Thoracic aorta (tissue), 2 donors: ENCODE measurements at places on chromosomes 13 and 19.

DNA sequence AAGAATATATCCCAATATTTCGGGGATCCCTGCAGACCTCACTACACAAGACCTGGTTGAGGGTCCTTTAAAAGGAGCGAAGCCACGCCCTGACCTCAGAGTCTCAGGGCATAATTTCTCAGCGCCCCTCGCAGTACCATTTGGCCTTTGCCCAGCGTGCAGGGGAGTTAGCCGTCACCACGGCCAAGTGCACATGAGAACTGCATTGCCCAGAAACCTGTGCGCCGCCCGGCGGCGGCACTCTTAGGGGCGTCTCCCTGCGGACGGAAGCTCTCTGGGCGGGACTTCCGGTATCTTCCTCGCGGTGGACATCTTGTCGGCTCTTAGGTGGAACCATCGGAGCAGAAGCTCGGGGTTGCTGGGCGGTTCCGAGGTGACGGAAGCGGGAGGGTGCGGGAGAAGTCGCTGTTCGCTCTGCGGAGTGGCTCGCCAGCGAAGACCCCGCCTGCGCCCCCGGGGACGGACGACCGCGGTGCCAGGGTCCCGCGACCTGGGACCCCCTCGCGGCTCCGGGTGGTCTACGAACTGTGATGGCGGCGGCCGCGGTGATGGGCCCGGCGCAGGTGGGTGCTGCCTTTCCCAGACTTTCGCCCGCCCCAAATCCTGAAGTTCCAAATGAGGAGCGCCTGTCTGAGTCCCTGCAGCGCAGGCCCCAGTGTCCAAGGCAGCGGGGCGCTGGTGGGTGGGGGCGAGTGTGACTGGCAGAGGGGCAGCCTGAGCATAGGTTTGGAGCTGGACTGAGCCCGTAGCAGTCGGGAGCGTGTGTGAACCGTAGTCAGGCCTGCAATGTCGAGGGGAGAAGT is at the start of gene ZNF134:
TSS of gene ZNF134 (plus strand) at position 302 of the 803 bp plus-strand sequence. CDS start 5,227 bp downstream, outside the sequence.
- H3K27me3 ChIP-seq: no peaks in the 10 kb centered on the region
- H3K27ac ChIP-seq: peak within 1 kb of the TSS; percentile 1
- peak within 1 kb of the TSS; percentile 75 for H3K4me3 ChIP-seq

DNA sequence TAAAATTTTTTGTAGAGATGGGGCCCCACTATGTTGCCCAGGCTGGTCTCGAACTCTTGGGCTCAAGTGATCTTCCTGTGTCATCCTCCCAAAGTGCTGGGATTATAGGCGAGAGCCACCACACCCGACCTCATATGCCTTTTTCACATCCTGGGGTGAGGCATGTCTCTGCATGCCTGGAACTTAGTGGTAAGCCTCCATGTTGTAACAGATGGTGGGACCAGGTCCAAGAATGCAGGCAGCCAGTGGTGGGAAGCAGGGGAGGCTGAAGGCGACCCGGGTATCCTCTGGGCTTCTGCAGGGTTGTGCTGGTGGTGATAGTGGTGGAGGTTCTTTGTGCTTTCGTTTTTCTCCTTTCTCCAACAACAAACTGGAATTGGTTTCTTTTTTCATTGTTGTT is 30.1 kb upstream of the CCDC124 start:
- DNase-seq: no peak
- no peaks in the 10 kb centered on the region for H3K36me3 ChIP-seq
- H3K27me3 ChIP-seq: no peaks in the 10 kb centered on the region
- no peaks in the 10 kb centered on the region for H3K4me1 ChIP-seq
- H3K4me3 ChIP-seq: no peak overlapping the region

- no peaks in the 10 kb centered on the region for H3K27me3 ChIP-seq
- DNase-seq: no peak
- peaks cover 7% of the 10 kb centered on the region for H3K36me3 ChIP-seq
- H3K4me1 ChIP-seq: peaks cover 5% of the 10 kb centered on the region
These were observed 19.1 kb downstream of the SYDE1 start for GRCh38 chr19:15126131-15126910.

GRCh38 chr19:49552749-49553148 is 24.9 kb downstream of the RCN3 start:
- no peak for DNase-seq
- H3K27ac ChIP-seq: no peak overlapping the region
- H3K4me1 ChIP-seq: no peaks in the 10 kb centered on the region
- H3K36me3 ChIP-seq: peaks cover 33% of the 10 kb centered on the region
- no peak overlapping the region for H3K4me3 ChIP-seq

GRCh38 chr13:105547851-105548250 is 987.6 kb downstream of the EFNB2 start:
- no peak overlapping the region for H3K27ac ChIP-seq
- no peaks in the 10 kb centered on the region for H3K4me1 ChIP-seq
- H3K36me3 ChIP-seq: no peaks in the 10 kb centered on the region
- no peak for DNase-seq

DNA sequence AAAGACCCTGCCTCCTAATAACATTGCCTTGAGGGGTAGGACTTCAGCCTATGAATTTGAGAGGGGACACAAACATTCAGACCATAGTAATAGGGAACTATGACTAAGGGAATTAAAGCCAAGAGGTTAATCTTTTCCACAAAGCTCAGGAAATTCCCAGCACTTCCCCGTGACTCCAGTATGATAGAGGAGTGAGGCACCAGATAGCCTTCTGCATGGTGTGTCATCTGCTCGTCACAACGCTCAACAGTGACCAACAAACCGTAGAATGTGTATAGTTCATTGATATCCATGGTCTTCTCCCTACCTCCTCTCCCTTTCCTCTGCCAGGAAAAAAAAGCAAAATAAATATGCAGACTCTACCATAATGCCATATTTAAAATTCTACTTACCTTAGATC is 64.4 kb downstream of the B3GLCT start:
- H3K27me3 ChIP-seq: no peaks in the 10 kb centered on the region
- no peaks in the 10 kb centered on the region for H3K4me1 ChIP-seq
- no peak overlapping the region for H3K27ac ChIP-seq

- H3K4me3 ChIP-seq: no peak overlapping the region
- no peaks in the 10 kb centered on the region for H3K4me1 ChIP-seq
- no peak for DNase-seq
- H3K27me3 ChIP-seq: no peaks in the 10 kb centered on the region
These were observed 359.5 kb downstream of the PCDH17 start for GRCh38 chr13:57991041-57991440.

DNA sequence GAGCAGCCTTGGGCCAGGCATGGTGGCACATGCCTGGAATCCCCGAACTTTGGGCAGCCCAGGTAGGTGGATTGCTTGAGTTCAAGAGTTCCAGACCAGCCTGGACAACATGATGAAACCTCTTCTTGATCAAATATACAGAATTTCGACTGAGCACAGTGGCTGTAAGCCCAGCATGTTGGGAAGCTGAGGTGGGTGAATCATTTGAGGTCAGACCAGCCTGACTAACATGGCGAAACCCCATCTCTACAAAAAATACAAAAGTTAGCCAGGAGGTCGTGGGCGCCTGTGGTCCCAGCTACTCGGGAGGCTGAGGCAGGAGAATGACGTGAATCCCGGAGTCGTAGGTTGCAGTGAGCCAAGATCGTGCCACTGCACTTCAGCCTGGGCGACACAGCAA is 8.0 kb upstream of the NLRP7 start:
- H3K36me3 ChIP-seq: no peaks in the 10 kb centered on the region
- H3K4me1 ChIP-seq: no peaks in the 10 kb centered on the region
- no peak overlapping the region for H3K4me3 ChIP-seq
- no peaks in the 10 kb centered on the region for H3K27me3 ChIP-seq

DNA sequence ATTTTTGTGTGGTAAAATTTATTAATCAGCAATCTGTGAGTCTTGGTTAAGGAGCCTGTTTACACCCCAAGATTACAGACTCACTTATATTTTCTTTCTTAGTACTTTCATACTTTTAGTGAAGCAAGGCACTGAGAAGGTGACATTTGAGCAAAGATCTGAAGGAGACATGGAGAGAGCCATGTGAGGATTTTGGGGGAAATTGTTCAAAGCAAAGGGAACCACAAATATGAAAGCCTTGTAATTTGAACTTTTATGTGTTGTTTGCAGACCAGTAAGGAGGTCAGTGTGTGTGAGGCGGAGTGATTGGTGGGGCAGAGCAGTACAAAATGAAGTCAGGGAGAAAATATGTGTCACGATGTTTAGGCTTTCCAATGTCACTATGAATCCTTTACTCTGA is 140.7 kb upstream of the KLF12 start:
- H3K27me3 ChIP-seq: no peaks in the 10 kb centered on the region
- no peak for DNase-seq
- no peak overlapping the region for H3K4me3 ChIP-seq
- no peaks in the 10 kb centered on the region for H3K4me1 ChIP-seq
- no peak overlapping the region for H3K27ac ChIP-seq

GRCh38 chr13:85864963-85865530 is 65.8 kb upstream of the SLITRK6 start:
- no peak overlapping the region for H3K27ac ChIP-seq
- no peak overlapping the region for H3K4me3 ChIP-seq
- no peaks in the 10 kb centered on the region for H3K36me3 ChIP-seq
- H3K27me3 ChIP-seq: no peaks in the 10 kb centered on the region
- no peak for DNase-seq

- no peak for DNase-seq
- peak overlapping the region; percentile 75 for H3K4me3 ChIP-seq
- H3K4me1 ChIP-seq: peaks cover 18% of the 10 kb centered on the region
- H3K27me3 ChIP-seq: no peaks in the 10 kb centered on the region
These were observed 10.2 kb downstream of the STAP2 start for GRCh38 chr19:4328243-4328990.

DNA sequence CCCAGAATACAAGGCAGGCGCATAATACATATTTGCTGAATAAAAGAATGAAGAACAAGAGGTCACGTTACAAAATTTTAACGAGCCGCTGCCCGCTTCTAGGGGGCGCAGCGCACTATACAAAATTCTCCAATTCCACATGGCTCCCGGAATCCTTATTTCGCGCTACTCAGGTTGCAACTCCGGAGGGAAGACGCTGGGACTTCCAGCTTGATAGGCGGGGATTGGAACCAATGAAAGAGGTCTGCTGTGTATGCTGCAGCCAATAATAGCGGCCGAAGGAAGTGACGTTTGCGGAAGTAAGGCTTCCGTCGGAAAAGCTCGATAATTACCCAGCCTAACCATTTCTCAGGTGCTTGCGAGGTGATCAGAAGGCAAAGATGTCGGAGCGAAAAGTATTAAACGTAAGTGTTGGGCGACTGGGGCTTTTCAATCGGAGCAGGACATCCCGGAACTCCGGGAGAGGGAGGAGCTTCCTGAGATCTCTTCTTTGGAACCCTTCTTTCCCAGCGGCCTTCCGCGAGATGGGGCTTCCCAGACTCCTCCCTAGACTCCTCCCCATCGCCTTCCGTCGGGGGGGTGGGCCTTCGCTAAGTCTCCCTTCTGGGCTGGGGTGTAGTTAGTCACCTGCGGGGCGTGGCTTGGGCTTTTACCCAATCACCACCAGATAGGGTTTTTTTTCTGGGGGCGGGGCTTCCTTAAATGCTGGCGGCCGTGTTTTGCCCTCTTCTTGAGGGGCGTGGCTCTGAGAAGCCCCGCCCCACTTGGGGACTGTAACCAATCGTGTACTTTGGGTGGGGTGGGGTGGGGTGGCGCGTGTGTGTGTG is at the start of gene YJU2:
TSS of gene YJU2 (plus strand) at position 314 of the 827 bp plus-strand sequence. CDS start at position 381, 67 bp downstream.
- H3K4me3 ChIP-seq: peak within 1 kb of the TSS; percentile 98
- peaks cover 12% of the 10 kb centered on the region for H3K4me1 ChIP-seq
- H3K27ac ChIP-seq: peak within 1 kb of the TSS; percentile 92
- DNase-seq: peak; percentile 99

DNA sequence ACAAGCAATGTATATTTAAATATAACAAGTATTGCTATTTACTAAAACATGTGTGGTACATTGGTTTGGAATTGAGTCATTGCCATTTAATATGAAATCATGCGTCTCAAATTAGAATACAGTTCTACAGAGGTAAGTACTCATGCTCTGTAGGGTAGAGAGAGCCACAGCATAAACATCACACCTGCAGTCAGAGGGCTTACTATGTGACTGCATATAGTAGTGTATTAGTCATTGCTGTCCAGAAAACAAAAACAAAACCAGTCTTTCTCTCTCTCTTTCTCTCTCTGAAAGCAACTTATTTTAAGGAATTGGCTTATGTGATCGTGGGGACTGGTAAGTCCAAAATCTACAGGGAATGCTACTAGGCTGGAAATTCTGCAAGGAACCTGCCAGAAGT is 370.3 kb downstream of the GPC5 start:
- no peaks in the 10 kb centered on the region for H3K4me1 ChIP-seq
- DNase-seq: no peak
- no peaks in the 10 kb centered on the region for H3K27me3 ChIP-seq
- no peaks in the 10 kb centered on the region for H3K36me3 ChIP-seq

DNA sequence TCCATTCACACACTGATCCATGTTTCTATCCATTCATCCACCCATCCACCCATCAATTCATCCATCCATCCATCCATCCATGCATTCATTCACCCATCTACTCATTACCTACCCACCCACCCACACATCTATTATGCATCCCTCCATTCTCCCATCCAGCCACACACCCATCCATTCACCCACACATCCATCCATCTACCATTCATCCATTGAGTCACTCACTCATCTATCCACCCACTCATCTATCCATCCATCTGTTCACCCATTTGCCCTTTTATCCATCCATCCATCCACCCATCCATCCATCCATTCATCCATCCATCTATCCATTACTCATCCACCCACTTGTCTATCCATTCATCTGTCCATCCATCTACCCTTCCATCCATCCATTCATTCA is 30.1 kb downstream of the CELF5 start:
- H3K4me1 ChIP-seq: no peaks in the 10 kb centered on the region
- no peak overlapping the region for H3K4me3 ChIP-seq
- DNase-seq: no peak
- no peak overlapping the region for H3K27ac ChIP-seq
- H3K27me3 ChIP-seq: no peaks in the 10 kb centered on the region

- H3K27me3 ChIP-seq: no peaks in the 10 kb centered on the region
- H3K27ac ChIP-seq: no peak overlapping the region
- no peaks in the 10 kb centered on the region for H3K4me1 ChIP-seq
- no peak for DNase-seq
- H3K36me3 ChIP-seq: peaks cover 17% of the 10 kb centered on the region
- H3K4me3 ChIP-seq: no peak overlapping the region
These were observed 8.6 kb upstream of the SLC7A9 start for GRCh38 chr19:32877977-32878745.

DNA sequence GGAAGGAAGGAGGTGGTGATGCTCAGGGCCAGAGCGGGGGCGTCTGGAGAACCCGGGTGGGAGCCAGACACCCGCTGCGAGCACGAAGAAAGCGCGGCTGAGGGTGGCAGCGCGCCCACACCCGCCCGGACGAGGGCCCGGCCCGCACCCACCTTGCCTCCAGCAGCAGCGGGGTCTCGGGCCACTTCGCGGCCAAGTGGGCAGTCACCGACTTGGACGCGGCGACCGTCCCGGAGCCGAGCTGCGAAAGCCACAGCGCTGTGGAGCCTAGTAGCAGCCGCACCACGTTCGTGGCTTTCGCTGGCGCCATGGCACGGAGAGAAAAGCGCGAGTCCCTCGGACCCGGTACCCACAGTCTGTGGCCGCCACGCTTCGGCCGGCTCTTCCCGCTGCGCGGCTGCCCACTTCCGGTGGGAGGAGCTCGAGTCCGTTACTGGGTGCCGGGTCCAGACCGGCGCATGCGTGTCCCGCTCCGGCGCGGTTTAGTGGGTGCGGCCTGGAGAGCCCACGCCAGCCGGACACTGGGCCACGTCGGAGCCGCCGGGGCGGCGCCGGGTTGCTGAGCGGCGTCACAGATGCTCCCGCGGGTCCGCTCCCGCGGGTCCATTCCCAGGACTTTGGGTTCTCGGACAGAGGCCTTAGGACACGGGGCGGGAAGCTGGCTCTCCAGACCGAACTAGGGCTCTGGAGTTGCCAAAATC is at the start of gene UGGT2:
TSS of gene UGGT2 (minus strand) at position 399 of the 701 bp plus-strand sequence. CDS start at position 310, 89 bp downstream.
- H3K27me3 ChIP-seq: no peaks in the 10 kb centered on the region
- H3K4me1 ChIP-seq: peaks cover 13% of the 10 kb centered on the region
- no peaks in the 10 kb centered on the region for H3K36me3 ChIP-seq
- DNase-seq: peak; percentile 77
